Foreskin fibroblast (primary cell): ENCODE measurements at places on chromosomes 13 and 19.

GRCh38 chr19:44587963-44588770, 25.2 kb upstream of the IGSF23 start:
- DNase-seq, result peak; percentile 79

DNA sequence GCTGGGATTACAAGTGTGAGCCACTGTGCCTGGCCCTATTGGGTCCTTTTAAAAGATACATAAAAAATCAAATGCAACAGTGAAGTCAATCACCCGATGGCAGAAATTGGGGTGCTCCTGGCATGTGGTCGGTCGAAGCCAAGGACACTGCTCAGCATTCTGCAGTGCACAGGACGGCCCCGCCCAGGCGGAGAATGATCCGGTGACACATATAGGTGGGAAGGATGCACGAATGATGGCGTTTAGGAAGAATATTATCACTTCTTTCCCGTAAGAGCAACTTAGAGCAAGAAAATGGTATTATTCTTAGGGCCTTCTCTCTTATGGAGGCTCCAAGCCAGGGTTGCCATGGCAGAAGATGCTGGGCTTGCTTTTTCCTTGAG, 3.2 kb upstream of the GP6 start:
- DNase-seq, result no peak

- DNase-seq, result no peak
Observed at GRCh38 chr19:55141696-55142095, 7.3 kb downstream of the TNNT1 start.

- no peak for DNase-seq
Observed at GRCh38 chr13:110006304-110006703, 219.9 kb upstream of the IRS2 start.

DNA sequence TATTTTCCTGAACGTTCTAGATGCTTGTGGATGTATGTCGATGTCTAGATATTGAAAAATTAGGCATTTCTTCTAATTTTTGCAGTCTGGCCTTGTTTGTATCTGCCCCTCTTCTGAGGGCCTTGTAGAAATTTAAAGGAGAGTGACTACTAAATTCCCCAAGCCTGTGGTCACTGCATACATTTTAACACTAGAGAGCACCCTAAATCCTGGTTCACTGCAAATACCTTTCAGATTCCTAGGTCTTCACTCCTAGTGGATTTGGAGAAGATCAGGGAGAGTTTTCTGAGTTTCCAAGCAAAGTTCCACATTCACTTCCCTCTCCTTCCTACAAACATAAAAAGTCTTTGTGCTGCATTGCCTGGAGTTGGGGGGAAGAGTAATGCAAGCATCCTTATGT, 1272.5 kb downstream of the OLFM4 start:
- DNase-seq, result no peak
